ENCODE measurements at places on chromosomes 6 and 20.

GRCh38 chr20:45467861-45468260 lies 1.7 kb upstream of the WFDC2 start:
- no peak for DNase-seq

GRCh38 chr6:7445101-7445500 lies 55.5 kb downstream of the RIOK1 start:
- DNase-seq = no peak

DNA sequence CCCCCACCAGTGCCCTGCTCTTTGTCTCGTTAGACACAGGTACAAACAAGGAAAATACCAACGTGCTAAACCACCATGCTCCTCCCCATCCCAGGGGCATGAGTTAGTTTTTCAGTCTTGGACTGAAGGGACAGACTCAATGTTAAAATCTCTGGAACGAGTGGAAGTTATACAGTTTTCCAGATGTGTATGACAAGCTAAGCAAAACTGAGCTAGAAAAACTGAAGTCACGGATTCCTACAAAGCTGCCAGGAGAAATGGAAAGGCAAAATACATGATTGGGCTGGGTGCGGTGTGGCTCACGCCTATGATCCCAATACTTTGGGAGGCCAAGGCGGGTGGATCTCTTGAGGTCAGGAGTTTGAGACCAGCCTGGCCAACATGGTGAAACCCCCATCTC lies 34.3 kb upstream of the QKI start:
- no peak for DNase-seq

DNA sequence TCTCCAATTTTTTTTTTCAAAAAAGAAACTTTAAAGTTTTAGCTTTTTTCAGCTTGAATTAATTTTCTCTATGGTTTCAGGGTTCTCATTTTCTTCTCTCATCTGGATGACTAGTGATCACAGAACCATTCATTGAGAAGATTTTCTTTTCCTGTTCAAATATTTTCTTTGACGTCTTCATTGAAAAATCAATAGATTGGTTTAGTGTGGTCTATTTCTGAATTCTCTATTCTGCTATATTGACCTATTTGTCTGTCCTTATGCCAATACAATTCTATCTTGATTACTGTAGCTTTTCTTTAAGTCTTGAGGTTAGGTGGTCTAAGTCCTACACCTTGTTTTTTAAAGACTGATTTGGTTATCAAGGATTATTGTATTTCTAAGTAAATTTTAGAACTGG lies 150.2 kb upstream of the MAN1A1 start:
- DNase-seq = no peak

DNA sequence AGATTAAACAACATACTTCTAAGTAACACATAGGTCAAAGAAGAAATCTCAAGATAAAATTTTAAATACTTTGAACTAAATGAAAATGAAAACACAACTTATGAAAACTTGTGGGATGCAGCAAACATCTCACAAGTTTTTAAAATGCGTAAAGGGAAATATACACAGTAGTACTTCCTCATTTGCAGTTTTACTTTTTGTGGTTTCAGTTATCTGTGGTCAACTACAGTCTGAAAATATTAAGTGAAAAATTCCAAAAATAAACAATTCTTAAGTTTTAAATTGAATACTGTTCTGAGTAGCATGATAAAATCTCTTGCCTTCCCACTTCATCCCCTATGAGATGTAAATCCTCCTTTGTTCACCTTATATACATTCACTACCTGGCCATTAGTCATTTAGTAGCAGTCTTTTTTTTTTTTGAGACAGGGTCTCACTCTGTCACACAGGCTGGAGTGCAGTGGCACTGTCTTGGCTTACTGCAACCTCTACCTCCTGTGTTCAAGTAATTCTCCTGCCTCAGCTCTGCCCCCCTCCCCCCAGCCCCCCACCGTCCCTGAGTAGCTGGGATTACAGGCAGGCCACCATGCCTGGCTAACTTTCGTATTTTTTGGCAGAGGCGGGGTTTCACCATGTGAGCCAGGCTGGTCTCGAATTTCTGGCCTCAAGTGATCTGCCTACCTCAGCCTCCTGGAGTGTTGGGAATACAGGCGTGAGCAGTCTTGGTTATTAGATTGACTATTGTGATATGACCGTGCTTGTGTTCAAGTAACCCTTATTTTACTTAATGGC lies 154.6 kb upstream of the AHI1 start:
- DNase-seq = no peak

DNA sequence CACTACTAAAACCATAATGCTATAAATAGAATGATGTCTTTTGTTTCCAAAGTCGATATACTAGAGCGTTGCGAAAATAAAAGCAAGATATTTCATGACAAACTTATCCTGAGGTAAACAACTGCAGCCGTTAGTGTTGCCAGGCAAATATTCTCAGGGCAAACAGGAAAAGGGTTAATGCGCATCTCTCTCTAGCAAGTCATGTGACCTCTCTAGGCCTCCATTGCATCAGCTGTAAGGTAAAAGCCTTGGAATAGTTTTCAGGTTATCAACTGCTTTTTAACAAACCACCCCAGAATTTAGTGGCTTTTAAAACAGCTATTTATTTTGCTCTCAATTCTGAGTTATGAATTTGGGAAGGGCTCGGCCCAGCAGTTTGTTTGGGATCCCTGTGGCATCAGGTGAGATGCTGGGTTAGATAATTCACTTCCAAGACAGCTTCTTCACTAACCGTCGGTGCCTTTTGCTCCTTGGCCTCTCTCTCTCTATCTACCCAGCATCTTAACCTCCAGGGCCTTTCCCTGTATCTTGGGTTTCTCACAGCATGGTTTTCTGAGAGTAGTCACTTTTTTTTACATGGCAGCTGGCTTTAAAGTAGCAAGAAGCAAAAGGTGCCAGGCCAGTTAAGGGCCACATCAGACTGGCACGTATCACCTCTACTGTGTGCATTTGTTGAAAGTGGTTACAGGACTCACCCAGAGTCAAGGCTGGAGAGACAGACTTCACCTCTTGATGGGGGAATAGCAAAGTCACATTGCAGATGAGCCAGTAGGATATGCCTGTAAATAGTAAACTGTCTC lies 39.2 kb upstream of the LTV1 start:
- DNase-seq = no peak

- DNase-seq = peak; percentile 34
These were observed 198.0 kb downstream of the RNF144B start for GRCh38 chr6:18585032-18585573.

DNA sequence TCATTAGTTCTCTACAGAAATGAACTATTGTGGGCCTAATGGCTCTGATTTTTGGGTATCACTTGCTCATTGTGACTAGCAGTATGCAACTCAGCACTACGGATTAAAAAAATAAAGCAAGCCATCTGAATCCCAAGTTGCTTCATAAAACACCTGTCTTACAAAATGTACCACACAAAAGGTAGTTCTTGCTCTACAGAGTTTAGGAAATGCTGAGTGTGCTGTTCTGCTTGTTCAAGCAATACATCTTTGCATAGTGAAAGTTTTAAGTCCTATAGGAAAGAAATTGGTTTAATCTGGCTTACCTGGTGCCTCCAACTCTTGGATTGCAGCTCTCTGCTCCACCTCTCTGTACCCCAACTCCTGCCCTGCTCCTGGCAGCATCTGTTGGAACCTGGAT lies 266.7 kb upstream of the AGPAT4 start:
- DNase-seq = no peak

DNA sequence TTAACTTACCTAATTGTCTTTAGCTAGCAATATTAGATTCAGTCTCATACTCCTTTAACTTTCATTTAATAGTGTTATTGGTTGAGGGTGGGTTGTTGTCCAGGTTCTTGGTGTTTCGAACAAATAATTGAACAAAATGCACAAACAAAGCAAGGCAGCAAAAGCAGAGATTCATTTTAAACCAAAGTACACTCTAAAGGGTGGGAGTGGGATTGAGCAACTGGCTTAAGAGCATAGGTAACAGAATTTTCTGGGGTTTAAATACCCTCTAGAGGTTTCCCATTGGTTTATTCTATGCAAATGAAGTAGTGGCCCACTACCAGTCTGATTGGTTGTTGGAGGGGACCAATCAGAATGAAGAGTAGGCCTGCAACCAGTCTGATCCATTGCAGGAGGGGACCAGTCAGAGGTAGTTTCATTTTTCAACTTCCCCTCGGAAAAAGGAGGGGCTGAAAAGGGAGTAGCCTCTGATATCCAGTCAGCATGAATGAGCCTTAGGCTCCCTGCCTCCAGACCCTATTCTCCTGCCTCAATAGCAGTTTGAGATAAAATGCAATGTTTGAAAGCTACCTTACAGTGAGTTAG lies 26.3 kb upstream of the RAB23 start:
- no peak for DNase-seq

DNA sequence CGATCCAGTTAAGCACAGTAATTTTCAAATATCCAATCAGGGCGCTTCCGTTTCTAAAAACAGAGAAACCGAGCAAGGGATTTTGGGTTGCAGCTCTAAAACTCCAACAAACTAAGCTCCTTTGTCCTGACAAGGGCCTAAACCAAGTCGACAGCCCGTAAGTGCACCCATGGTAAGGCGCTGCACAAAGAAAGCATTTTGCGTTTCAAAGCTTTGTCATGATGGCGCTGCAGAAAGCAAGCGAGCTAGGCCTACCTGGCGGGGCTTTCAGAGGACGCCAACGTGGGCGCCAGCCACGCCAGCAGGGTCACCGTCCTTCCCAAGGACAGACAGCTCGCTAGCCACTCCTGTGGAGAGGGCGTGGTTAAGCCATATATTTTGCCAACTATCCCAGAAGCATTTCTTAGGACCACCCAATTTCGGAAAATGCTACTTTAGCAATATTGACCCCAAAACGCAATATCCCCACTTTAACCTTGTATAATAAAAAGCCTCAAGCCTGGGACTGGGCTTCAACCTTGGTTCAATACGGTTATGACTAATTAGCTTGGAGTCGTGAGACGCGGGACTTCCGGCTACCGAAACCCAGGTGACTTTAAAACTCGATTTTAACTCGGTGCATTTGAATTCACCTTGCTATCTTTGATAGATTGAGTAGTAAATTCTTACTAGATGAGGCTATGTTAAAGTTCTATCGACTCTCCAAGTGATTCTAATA lies 53.8 kb downstream of the TRIM38 start:
- DNase-seq = no peak

- DNase-seq = peak; percentile 28
These were observed 41.5 kb upstream of the ADGRF1 start for GRCh38 chr6:47083586-47084047.

GRCh38 chr20:38175304-38176180 lies 10.5 kb upstream of the TGM2 start:
- DNase-seq = no peak

DNA sequence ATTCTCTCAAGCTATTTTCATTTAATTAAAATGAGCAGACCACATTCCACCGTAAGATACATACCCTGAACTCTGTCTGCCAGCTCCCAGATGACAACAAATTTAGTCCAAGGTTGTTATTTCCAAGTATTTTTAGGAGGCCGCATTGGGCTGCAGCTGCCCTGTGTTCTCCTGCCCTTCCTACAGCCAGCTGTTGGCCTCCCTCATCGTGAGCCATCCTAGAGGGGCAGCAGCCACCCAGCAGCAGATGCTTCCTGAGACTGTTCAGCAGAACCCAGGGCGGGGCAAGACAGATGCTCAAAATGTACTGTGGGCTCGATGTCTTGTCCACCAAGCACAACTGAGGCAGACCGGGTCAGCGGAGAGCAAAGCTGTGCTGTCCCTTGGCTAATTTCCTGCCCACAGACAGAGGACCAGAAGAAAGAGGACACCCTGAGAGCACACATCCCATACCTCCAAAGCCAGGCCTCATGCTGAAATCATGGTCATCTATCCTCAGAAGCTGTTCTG lies 16.4 kb downstream of the GABRR1 start:
- DNase-seq = no peak

- DNase-seq = no peak
These were observed 182.2 kb downstream of the AKAP7 start for GRCh38 chr6:131317516-131317915.

GRCh38 chr6:28606424-28607391 lies 81.0 kb downstream of the GPX5 start:
- peak; percentile 86 for DNase-seq

DNA sequence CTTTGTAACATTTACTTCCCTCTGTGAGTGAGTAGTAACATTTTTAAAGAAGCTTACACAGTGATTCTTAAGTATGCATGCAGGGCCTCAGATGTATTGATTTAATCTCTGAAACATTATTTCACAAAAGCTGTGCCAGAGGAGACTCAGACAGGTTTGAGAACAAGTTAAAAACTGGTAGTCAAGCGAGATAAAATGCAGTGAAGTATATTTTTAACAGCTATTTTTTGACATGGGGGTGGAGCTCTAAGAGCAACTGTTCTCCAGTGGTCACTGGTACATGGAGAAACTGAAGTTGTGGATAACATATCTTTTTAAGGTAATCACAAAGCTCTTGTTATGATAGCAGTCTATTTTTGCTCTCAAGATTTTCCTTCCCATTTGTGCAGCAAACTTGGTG lies 20.4 kb downstream of the DSTN start:
- no peak for DNase-seq

DNA sequence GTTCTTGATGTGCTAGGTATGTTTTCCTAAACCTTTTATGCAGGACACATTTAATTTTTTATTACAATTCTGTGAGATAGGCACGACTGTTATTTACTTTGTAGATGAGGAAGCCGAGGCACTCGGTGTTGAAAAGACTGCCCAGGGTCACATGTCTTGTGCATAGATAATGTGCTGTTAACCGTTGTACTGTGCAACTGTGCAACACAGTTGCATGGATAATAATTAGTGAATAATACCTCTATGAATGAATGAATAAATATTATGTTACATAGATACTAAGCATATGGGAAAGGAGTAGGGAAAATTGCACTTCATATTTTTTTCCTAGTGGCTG lies 60.3 kb upstream of the DEK start:
- no peak for DNase-seq

DNA sequence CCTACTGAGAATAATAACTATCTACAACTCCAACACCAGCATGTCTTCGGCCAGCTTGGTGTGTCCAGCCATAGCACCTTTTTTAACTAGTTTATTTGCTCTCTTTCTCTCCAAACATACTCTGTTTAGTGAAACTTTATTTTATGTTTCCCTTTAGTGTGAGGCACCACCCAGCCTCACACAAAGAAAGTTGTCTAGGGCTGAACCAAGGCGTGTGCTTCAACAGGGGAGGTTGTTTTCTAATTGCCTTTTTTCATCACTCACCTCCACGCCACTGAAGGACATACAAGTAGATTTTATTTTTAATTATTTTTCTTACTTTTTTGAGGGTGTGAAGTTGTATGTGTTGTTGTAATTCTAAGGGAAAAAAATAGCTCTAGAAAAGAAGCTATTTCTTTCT lies 125.6 kb upstream of the MARCKS start:
- DNase-seq = no peak
